ENCODE measurements at places on chromosomes 12 and 14.

DNA sequence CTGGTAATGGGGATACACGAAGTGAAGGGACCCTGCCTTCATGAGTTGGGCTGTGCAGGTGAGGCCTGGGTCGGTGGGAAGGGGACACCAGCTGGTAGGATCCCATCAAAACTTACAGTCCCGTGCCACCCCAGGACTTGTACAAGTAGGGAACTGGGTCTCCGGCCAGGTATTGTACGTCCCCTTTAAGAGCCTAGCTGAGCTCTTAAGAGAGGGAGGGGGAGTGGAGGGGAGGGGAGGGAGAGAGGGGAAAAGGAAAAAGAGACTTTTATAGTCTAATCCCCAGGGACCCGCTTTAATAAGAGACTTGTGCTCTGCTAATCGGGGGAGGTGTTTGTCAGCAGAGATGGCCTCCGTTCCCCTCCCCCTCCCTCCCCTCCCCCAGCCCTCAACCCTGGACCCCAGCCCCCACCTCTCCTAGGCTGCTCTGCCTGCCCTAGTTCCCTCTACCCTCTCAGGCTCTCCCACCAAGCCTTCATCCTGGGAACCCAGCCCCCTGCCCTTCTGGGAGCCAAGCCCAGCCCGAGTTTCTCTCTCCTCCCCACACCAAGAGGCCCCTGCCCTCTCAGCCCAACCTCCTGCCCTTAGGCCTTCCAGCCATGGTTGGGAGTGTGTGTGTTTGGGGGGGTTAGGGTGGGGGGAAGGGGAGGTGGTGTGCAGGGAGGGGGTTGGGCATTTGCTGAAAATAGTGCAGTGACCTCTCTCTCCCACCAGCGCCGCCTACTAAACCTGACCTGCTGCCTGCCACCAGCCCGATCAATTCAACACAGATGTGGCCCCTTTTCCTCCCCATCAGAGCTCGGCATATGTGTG, 2.6 kb downstream of the GDF11 start:
- no peak for DNase-seq

DNA sequence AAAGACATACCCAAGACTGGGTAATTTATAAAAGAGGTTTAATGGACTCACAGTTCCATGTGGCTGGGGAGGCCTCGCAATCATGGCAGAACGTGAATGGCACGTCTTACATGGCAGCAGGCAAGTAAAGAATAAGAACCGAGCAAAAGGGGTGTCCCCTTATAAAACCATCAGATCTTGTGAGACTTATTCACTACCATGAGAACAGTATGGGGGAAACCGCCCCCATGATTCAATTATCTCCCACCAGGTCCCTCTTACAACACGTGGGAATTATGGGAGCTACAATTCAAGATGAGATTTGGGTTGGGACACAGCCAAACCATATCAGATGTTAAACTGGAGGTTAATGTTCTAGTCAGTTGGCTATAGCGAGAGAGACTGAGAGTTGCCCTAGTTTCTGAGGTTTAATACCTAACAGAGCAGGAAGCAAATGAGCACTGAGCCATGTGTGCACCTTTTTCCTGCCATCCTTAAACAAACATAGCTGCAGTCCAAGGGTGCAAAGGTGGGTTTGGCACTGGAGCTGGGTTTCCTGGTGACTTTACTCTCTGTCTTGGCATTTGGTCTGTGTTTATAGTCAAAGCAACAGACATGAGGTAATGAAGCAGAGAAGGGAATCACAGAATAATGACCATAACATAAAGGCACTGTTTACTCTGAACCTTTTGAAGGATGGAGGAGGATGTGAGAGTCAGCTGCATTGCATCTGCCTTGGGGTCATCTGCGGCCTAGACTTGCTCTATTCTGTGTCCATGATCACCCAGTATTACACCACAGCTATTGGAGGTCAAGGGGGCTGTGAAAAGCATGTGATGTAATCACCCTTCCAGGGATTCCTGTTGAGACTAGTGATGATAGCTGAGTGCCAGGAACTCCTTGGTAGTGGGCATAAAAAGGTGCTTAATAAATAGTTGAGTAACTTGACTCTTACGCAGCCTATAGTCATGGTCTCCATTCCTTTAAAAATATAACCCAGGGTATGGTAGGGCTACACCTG, 83.6 kb upstream of the USP44 start:
- DNase-seq = no peak

GRCh38 chr12:65956056-65956738, 131.9 kb downstream of the HMGA2 start:
- no peak for DNase-seq

GRCh38 chr12:65287426-65287825, 8.9 kb downstream of the MSRB3 start:
- DNase-seq = no peak

DNA sequence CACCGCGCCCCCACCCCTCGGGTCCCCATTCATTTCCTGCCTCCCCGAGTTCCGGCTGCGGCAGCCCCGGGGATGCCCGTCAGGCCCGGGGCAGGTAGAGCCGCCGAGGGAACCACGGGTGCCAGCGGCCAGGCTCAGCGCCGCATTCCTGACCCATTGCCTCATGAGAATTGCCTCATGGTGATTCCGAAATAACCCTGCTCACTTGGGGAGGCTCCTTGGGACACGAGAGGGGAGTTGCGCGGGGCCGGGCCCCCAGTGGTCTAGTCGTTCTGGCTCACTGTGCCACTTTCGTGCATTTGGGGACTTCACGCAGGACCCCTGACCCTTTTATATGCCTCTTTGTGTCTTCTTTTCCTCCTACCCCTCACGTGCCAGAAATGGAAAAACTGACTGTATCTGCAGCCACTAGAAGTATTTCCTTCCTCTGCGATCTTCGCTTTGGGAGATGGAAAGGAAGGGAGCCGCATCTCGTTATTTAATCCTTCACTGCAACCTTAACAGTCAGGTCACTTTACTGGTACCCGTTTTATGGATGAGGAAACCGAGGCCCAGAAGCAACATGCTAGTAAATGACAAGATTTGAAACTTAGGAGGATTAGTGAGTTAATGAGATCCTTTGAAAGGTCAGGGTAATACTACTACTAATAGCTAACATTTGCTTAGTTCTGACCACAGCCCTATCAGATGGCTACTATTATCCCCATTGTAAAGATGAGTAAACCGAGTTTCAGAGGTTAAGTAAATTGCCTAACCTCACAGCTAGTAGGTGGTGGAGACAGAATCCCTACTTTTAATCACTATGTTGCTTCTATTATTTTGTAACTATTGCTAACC, 768 bp downstream of the PTPN11 start:
- peak; percentile 46 for DNase-seq

DNA sequence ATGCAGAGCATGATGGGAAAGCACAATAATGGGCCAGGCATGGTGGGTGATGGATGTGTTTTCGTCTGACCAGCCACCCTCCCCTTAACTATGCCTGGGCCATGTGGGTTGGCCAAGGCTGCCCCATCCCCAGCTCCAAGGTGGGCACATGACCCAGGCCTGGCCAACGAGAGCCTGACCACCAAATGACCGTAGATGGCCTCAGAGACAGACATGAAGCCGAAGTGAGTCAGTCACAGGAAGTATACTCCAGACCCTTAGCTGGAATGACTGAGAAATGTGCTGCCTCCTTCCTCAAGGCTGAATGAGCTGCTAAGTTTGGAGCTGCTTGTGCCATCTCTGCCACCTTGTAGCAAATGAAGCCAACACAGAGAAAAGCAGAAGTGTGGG, 233.6 kb downstream of the BCL11B start:
- no peak for DNase-seq

GRCh38 chr12:15131431-15131830, 89.8 kb downstream of the RERG start:
- no peak for DNase-seq

DNA sequence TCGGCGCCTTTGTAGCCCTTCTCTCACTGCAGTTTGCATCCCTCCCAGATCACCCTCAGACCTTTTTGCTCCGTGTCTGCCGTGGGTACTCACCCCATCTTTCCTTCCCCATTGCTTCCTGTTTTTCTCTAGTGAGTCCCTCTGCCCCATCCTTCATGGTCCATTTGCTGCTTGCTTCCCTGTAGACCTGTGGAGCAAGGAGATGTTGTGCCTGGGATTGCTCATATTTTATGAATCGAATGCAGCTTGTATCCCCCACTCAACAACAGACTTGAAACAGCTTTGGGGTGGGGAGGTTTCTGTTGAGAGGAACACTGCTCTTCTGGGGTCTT, 661 bp downstream of the DENR start:
- no peak for DNase-seq

DNA sequence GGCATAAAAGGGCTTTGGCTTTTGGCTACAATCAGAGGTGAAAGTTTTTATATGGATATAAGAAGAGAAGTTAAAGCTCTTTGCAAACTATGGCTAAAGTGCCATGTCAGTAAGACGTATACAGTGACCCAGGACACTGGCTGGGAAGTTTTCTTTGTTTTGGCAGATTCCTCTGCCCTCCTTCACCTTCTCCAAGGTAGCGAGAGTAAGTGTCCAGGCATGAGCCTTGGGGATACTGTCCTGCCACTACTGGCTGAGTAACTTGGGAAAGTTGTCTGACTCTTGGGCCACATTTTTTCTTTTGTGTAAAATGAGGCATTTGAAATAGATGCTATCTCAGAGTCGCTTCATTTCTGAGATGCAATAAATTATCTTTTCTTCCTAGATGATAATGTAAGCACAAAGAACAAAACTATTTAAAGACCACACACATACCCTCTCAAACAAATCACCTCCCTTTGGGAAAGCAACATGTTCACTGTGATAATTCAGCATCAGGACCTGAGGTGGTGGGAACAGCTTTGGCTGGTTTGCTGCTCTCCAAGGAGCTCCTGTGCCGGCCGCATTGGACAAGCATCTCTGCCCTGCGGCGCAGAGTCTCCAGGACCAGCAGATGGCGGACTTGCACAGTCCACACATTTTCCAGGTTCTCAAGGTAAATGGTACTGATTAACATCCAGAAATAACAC, 106.3 kb downstream of the PTCSC3 start:
- peak; percentile 49 for DNase-seq

DNA sequence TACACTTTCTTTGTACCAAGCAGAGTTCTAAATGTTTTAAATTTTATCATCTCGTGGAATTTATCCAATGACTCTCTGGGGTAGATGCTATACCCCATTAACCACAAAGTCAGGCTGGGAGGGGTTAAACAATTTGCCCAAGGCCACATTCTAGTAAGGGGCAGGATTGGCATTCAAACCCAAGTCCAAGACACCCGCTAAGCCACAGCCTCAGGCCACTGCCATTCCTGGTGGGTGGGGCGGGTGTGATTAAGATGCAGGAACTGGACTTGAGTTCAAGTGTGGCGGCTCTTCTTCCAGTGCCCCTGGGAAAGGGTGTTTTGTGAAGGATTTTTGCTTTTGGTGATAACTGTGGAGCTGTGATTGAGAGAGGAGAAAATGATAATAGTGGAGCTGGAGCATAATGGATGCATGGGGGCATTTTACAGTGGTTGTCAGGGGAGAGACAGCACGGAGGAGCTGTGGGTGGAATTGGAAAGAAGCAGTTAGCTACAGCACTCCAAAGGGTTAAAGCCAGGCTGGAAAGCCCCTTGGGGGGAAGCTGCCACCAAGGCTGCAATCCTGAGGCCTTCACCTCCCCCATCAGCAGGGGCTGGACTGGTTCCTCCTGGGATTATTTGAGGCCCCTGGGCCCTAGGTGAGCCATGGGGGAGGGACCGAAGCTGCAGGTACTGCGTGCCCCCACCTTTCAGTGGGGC, 1.0 kb upstream of the VRTN start:
- DNase-seq = no peak

- no peak for DNase-seq
Measured at GRCh38 chr12:8905546-8905945, 8.8 kb upstream of the PHC1 start.

DNA sequence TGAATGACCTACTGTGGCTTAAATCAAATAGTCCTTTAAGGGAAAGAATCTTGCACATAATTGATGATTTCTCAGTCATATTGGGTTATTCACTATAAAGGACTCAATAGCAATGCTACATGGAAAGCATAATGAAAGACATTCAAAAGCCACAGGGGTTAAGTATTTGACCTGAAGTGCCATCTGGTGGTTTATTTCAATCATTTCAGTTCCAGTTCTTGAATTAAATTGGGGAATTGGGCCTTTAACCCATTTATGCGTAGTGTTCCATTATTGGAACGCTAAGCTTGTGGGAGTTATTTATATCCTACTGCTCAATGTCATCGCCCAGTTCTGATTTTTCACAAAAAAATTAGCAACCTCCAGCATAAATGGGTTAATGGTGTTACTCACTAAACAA, 41.3 kb upstream of the C12orf71 start:
- peak; percentile 63 for DNase-seq

DNA sequence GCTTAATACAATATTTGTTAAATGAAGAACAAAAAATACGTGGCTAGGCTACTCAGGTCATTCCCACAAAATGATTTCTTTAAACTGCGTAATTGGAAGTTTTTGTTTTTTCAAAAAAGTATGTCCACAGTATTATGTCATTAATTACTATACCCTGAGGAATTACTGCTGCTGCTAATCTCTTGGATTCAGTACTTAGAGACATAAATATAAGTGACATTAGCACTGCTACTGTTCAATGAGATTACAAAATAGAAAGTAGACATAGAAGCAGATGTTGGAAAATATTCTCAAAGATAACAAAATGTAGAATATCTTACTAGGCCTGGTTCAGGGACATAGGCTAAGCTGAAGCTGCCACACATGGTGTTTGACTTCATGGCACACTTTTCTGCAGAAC, 36.3 kb downstream of the HMGA2 start:
- DNase-seq = peak; percentile 84

DNA sequence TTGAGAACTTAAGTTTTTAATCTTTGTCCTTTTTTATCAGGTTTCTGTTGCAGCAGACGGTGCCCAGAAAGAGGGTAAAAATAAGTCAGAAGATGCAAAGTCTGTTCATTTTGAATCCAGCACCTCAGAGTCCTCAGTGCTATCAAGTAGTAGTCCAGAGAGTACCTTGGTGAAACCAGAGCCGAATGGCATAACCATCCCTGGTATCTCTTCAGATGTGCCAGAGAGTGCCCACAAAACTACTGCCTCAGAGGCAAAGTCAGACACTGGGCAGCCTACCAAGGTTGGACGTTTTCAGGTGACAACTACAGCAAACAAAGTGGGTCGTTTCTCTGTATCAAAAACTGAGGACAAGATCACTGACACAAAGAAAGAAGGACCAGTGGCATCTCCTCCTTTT, 53.5 kb downstream of the RAD52 start:
- DNase-seq = no peak

DNA sequence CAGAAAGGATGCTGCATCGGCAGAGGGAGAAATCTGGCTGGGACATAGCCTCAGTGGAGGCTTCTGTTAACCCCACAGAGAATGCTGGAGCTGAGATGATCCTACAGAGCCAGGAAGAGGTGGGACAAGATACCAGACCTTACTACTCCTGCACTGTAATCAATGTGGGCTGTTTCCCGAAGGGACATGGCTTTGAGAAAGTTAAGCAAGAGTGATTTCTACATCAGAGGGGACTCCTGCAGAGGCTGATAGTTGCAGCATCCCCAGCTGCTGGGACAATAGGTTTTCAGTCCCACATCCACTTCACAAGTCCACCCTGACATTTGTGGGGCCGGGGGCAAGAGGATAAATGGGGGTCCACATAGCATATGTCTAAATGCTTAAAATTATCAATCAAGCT, 22.5 kb upstream of the CMKLR1 start:
- no peak for DNase-seq

- peak; percentile 79 for DNase-seq
Measured at GRCh38 chr12:124916374-124917134, 2.1 kb upstream of the UBC start.
